ENCODE measurements at places on chromosomes 11 and 22. TPM values are rescaled to one million over a fixed set of nuclear protein-coding genes. Genes with fewer than 3 reads are reported as not detected.

The GNAZ gene
- 18.3 TPM for total RNA-seq

The CRY2 gene
- 69.9 TPM for total RNA-seq

The MFNG gene
- 33.6 TPM for total RNA-seq

The VPREB1 gene
- total RNA-seq = not detected

The STIP1 gene
- total RNA-seq = 113 TPM

The TBX1 gene
- total RNA-seq = 3.0 TPM

The P2RX6 gene
- total RNA-seq = 1.2 TPM

The NF2 gene
- total RNA-seq = 34.1 TPM

The FAM181B gene
- 0.19 TPM for total RNA-seq

The ZNF70 gene
- total RNA-seq = 7.8 TPM

The NCR3LG1 gene
- 4.1 TPM for total RNA-seq

Measured in mesenteric fat pad (tissue), 1 donor.